ENCODE measurements at places on chromosomes 6 and 20.

GRCh38 chr6:47303342-47303741 lies 6.4 kb downstream of the TNFRSF21 start:
- DNase-seq, result no peak

GRCh38 chr20:41309817-41310216 lies 7.7 kb downstream of the ZHX3 start:
- no peak for DNase-seq

GRCh38 chr6:113774127-113774825 lies 82.9 kb upstream of the MARCKS start:
- DNase-seq, result no peak

DNA sequence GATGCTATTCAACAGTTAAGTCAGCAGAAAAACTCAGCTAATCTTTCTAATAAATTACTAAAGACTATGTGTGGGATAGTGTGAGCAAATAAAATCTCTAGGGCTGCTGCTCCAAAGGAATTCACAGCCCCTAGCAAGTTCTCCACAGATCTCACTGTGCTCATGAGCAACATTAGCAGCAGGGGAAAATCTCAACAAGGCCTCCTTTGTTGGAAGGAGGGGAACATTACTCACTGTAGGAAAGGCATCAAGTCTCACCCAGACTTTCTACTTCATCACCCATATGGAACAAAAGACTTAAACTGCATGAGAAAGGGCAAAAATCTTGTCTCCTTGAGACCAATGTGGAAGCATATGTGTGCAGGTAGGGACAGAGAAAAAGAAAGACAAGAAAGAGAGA lies 726.4 kb upstream of the SLC35B3 start:
- DNase-seq, result no peak

GRCh38 chr20:14929388-14929787 lies 592.0 kb upstream of the FLRT3 start:
- DNase-seq, result no peak

DNA sequence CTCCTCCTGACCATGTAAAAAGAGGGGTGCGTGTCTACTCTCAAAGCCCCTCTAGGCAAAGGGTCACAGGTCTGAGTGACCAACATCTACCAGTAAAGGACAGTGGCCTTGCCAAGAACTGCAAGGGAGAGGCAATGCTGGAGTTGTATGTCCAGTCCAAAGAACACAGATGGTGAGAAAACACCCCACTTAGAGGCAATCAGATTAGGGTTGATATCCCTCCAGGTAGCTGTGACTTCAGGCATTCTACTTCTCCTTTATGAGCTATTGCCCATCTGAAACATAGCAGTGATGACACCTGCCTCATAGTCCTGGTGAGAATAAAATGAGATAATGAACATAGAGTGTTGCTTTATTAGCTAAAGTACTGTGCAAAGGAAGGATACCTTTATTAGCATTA lies 50.8 kb upstream of the MAFB start:
- DNase-seq, result no peak

DNA sequence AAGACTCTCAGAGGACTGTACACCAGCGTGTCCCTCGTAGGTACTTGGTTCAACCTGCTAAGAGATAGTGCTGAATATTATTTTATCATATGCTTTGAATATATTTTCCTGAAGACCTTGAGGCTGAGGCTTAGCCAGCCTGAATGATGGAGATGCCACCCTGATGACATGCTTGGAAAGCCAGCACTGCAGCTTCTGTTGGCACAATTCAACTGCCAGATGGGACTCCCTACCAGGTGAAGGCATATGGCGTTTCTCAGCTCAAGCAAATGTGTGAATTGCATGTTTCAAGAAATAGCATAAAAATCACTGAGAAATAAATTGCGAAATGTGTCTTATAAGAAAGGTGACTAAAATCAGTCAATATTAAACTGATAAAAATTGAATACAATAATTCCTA lies 228.1 kb upstream of the CST7 start:
- DNase-seq, result no peak

DNA sequence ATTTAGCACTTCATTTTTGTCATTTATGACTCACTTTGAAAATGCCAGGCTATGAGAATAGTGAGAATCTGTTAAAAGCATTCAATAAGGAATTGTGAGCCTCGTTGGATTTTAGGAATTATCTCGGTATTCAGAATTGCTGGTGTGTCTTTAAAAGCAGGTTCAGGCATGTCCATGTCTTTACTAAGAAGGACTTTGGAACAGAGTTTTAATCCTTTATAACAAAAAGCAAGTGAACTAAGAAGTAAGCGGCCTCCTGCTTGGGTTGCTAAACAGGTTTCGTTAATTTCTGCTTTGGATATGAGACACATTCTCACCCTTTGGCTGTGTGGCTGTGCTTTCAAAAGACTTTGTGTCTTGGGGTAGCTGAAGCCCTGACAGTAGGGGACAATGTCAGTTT lies 74.9 kb downstream of the IGF2R start:
- DNase-seq, result no peak

DNA sequence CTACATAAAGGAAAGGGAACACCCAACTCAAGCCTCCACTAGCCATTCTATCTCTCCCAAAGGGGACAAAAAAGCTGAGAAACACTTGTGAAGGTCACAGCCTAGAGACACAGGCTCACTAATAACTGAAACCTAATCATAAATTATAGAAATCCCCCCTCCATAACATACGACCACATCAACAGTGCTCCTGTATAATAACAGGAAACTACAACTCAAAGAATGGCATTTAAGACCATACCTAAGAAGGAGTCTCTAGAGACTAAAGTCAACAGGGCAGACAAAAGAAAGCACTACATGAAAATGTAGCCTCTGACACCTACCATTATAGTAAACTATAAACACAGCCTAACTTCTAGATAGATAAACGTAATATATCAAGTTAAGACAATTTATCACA lies 82.7 kb downstream of the THEMIS start:
- no peak for DNase-seq

Data from cortex of kidney (tissue), 1 donor.